ENCODE measurements at places on chromosomes 7 and 10.

GRCh38 chr10:124711145-124711544 lies 33.0 kb downstream of the FAM53B start:
- DNase-seq = no peak

DNA sequence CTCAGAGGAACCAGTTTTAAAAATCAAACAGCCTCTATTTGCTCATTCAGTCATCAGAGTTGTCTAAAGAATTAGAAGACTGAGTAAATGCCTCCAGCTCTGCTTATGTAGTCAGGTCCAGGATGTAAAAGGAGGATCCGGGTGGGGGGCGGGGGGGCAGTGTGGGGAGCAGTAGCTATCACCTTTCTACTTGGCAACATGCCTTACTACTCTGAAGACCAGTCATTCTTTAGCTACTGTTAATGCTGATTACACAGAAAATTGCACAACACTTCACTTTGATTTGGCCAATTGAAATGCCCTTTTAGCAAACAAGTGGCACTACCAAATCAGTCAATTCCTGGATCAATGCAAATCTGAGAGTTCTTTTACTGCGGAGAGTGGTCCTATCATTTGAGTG lies 164.2 kb downstream of the NXPH1 start:
- no peak for DNase-seq

DNA sequence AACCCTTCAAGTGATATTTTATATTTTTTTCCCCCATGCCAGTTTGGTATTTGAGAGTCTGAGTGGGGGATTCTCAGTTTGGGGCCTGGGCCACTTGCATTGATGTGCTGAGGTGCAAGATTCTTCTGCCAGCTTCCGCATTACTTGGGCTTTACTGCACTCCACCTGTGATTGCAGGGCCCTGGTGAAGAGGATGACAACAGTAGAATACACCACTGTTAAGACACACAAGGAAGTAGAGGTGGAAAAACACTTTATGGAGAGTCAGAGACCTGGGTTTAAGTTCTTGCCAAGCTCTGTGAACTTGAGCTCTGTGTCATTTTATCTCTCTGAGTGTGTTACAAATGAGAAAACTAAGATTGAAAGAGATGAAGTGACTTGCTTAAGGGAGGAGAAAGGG lies 209.4 kb downstream of the LRMDA start:
- no peak for DNase-seq

- DNase-seq = peak; percentile 68
These were observed 124.4 kb downstream of the TACC2 start for GRCh38 chr10:122113161-122113944.

GRCh38 chr7:97580205-97580604 lies 151.7 kb upstream of the TAC1 start:
- no peak for DNase-seq

GRCh38 chr7:40447345-40447744 lies 312.5 kb downstream of the SUGCT start:
- DNase-seq = no peak

DNA sequence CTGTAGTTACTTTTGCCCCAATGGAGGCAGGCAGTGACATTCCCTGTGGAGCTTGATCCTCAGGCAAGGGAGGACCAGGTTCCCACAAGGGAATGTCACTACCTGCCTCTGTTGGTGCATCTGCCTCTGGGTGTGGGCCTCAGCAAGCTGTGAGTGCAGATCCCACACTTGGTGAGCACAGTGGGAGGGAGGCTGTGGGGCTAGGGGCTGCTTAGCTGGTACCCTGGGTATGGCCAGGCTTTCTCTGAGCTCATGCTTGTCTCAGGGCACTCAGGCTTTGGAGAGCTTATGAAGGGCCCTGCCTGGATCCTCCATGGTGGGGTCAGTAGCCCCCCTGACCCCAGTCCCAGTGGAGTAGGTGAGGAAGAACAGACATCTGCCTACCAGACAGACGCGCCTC lies 16.2 kb upstream of the ZNF488 start:
- DNase-seq = no peak

DNA sequence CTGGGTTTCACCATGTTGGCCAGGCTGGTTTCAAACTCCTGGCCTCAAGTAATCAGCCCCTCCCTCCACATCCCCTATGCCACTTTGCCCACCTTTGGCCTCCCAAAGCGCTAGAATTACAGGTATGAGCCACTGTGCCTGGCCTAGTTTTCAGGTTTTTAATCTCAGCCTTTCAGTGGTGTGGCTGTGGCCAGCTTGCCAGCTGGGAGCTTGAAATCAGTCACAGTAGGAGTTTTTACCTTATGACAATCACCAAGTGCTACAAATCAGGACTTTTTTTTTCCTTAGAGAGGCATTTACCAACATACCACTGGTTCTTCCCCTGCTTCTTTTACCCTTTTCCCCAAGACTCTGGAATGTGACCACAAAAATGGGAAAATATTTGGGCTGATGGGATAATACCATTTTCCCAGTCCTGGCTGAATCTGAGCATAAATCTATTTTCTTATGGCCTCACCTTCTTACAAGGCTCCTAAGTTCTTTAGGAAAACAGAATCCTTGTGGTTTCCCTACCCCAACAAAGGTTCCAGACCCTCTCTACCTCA lies 6.2 kb downstream of the STEAP4 start:
- DNase-seq = peak; percentile 5

DNA sequence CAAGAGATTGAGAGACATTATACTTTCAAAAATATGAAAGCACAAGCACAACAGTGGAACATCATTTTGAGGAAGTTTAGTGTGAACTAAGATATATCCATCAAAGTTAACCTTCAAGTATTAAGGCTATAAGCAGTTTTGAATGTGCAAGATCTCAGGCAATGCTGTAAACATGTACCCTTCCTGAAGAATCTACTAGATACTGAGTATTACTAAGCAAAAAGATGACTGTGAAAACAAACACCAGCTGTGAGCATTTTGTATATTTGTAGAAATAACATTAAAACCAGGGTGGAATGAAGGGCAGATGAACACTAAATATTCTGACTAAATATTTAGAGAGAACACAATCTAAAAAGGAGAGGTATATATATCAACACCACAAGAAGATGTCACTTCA lies 41.3 kb upstream of the ADRA2A start:
- no peak for DNase-seq

GRCh38 chr7:30524545-30524944 lies 19.9 kb upstream of the GGCT start:
- no peak for DNase-seq

DNA sequence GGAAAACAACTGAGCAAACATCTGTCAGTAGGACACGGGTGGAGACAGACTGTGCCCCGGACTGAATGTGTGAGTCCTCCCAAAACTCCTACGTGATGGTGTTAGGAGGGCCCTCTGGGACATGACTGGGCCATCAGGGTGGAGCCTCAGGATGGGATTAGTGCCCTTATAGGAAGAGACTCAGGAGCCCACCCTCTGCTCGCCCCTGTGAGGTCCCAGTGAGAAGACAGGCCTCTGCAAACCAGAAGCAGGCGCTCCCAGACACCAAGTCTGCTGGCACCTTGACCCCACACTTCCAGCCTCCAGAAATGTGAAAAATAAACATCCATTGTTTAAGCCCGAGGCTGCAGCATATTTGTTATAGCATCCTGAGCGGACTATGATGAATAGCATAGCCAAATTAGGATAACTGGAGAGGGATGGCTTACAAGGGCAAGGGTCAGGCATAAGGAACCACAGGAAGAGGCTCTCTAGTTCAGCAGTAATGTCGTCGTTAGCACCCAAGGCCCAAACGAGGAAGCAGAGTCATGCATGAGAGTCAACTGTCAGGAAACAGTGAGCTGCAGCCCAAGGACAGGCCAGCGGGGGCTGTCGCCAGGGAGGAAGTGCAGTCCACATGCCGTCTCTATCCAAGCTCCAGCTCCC lies 50.6 kb downstream of the PTPRN2 start:
- DNase-seq = no peak

GRCh38 chr10:80015911-80016830 lies 62.3 kb upstream of the TMEM254 start:
- no peak for DNase-seq

DNA sequence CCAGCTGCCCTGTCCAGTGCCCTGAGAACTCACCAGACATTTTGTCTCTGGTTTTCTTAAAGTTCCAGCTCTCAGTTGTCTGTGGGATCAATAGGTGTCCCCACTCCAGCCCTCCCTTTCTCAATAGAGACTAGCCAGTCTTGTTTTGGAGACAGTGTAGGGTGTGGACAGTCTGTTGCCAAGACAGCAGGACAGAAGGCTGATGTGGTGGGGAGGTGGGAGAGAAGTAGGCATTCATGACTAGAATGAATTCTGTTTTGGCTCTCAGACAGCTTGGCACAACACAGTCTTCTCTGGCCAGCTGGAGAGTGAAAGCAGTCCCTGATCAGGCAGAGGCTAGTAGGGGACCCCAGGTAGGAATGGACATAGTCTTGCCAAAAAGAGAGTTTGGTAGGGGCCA lies 467.0 kb upstream of the PODXL start:
- no peak for DNase-seq

DNA sequence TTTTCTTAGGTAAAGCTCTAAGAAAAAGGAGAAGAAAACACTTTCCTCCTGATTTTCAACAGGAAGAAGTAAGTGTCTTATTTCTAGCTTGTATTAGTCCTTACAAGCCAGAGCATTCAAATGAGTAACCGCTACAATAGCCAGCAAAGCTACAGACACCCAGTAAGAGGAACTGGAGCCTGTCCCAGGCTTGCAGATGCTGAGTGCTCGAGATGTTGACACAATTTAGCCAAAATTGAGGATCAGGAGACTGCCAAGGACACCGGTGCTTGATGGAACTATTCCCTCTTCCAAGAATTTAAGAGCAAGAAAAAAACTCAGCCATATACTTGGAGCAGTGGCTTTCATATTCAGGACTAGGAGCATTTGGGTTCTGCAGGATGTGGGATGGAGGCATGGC lies 149.3 kb upstream of the DPP6 start:
- no peak for DNase-seq

DNA sequence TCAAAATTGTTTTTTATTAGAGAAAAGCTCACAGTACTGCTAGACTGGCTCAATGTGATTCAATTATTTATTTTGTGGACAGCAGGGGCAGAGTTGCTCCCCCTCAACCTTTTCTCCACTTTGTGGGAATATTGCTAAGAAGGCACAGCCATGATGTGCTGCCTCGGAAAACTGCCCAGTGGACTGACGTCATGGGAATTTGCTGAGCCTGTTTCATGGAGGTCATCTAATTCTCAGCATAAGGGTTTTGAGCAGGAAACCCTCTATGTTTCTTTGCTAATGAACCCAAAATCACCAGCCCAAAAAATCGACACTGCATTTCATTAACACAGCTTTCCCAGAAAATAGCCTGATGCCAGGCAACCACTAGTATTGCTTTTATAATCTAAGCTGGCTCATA lies 228.8 kb upstream of the FAM3C start:
- DNase-seq = no peak

GRCh38 chr10:20327954-20328353 lies 511.7 kb downstream of the PLXDC2 start:
- DNase-seq = no peak

GRCh38 chr10:28554009-28554408 lies 21.1 kb downstream of the WAC start:
- DNase-seq = no peak

DNA sequence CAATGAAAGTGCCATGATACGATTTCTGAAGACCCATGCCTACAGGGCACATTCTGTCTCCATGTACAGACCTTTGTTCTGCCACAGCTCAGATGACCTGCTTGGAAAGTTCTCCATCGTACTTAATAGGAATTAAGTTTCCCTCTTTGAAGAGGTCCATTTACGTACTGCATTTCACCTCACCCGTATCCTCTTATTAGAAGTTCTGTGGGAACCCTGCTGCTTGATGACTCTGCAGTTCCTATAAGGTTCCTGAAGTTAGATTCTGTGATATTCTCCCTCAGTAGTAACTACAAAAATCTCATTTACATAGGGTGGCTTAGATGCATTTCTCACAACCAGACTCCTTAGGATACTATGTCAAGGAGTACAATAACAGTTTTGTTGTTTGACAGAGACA lies 50.9 kb downstream of the MINDY3 start:
- DNase-seq = no peak

GRCh38 chr7:721619-722248 lies 4.8 kb upstream of the DNAAF5 start:
- no peak for DNase-seq

GRCh38 chr10:70668454-70668970 lies 3.8 kb upstream of the ADAMTS14 start:
- peak; percentile 21 for DNase-seq

DNA sequence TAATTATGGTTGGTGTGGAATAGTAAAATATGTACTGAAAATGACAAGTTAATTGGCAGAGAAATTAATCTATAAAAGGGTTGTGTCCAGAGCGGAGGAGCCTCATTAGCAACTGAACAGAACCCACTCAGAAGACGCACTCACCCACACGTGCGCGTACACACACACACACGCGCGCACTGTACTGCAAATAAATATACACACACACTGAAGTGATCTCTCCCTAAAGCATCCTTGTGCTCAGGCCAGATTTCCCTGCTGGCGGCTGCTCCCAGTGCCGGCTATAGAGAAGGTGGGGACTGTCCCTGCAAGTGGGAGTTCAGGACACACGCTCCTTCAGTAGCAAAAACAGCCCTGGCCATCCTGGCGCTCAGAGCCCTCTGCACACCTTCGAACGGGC lies 85.2 kb downstream of the CHST15 start:
- no peak for DNase-seq
